ENCODE measurements at places on chromosomes 1 and 21. TPM values are rescaled to one million over a fixed set of nuclear protein-coding genes. Genes with fewer than 3 reads are reported as not detected.

DNA sequence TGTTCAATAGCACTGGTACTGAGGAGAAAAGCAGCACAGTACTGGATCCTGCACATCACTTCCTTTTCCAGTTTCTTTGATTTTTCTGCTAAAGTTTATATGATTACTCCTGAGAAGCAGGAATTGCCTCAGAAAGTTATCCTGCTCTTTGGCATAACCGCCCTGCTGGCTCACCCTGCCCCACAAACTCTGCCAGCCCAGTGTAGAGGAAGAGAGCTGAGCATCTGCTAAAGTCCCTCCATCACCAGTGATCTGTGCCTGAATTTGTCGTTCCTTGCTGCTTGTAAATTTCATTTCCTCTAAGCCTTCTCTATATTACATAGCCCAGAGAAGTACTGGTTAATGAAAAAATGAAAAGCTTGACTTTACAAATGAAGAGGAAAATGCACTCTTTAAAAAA is 87.0 kb upstream of the C1orf21 start:
- H3K27ac ChIP-seq: no peak overlapping the region
- no peaks in the 10 kb centered on the region for H3K27me3 ChIP-seq
- no peaks in the 10 kb centered on the region for H3K4me1 ChIP-seq
- no peak overlapping the region for H3K4me3 ChIP-seq
- DNase-seq: no peak

GRCh38 chr1:42732126-42732680 is 7.8 kb downstream of the CLDN19 start:
- H3K4me3 ChIP-seq: no peak overlapping the region
- no peak overlapping the region for H3K27ac ChIP-seq
- no peak for DNase-seq
- H3K4me1 ChIP-seq: no peaks in the 10 kb centered on the region

- H3K4me1 ChIP-seq: peaks cover 3% of the 10 kb centered on the region
- H3K27me3 ChIP-seq: no peaks in the 10 kb centered on the region
- H3K4me3 ChIP-seq: no peak overlapping the region
Observed at GRCh38 chr1:66342707-66343106, 191.2 kb upstream of the SGIP1 start.

- H3K27me3 ChIP-seq: peaks cover 30% of the 10 kb centered on the region
- no peak overlapping the region for H3K27ac ChIP-seq
- H3K4me3 ChIP-seq: no peak overlapping the region
- H3K4me1 ChIP-seq: no peaks in the 10 kb centered on the region
Observed at GRCh38 chr1:52634111-52634510, 1.1 kb downstream of the SHISAL2A start.

DNA sequence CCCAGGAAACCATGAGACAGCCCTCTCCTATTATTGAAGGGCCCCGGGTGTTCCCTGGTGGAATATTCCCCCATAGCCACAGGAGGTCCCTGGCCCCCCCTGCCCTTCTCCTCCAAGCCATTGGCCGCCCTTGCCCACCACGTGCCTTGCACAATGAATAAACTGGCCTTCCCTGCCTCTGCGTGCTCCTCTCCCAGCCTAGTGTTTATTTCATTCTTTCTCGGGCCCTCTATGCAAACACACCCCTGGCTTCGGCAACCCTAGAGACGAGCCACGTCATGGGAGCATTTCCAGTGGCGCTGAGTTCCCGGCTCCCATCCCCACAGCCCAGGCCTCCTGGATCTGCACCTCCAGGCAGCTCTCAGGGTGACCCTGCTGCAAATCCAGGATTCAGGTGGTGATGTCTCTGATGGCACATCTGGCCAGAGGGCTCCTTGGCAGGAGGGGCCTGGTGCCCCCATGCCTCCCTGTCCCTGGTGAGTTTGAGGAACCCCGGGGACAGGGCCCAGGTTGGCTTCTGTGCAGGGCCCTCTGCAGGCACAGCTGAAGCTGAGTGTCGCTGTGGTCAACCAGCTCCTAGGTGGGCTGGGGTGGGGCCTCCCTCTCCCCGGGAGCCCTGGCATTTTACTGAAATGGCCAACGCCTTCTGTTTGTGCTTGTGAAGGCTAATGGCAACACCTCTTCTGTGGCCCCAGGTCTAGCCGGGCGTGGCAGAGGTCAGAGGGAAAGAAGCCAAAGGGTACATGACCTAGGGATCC is 6.2 kb downstream of the KRTAP10-12 start:
- no peak overlapping the region for H3K27ac ChIP-seq
- no peaks in the 10 kb centered on the region for H3K36me3 ChIP-seq
- DNase-seq: no peak

DNA sequence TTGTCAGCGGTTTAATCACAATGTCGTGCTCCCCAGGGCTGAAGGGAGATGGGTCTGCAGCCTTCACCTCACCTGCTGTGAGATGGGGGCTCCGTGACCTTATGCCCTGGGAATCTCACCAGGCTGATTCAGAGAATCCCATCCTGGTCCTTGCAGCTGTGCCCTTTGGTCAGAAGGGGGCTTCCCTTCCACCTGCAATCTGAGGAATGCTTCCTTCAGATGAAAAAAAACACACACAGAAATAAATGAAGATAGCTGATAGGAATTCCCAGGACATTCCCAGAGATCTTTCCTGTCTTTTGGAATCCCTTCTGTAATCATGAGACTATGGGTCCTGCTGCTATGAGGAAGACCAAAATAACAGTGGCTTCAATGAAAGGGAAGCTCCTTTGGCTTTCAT is 127.0 kb upstream of the VAMP3 start:
- H3K27me3 ChIP-seq: no peaks in the 10 kb centered on the region
- no peak for DNase-seq
- H3K4me3 ChIP-seq: no peak overlapping the region
- H3K4me1 ChIP-seq: no peaks in the 10 kb centered on the region
- no peaks in the 10 kb centered on the region for H3K36me3 ChIP-seq
- no peak overlapping the region for H3K27ac ChIP-seq

GRCh38 chr1:93395195-93395594 is 49.5 kb downstream of the DR1 start:
- no peaks in the 10 kb centered on the region for H3K4me1 ChIP-seq
- no peaks in the 10 kb centered on the region for H3K27me3 ChIP-seq
- no peak for DNase-seq
- no peak overlapping the region for H3K4me3 ChIP-seq
- no peak overlapping the region for H3K27ac ChIP-seq

GRCh38 chr1:174276087-174276486 is 116.8 kb downstream of the RABGAP1L start:
- no peaks in the 10 kb centered on the region for H3K4me1 ChIP-seq
- H3K36me3 ChIP-seq: peaks cover 7% of the 10 kb centered on the region
- no peak overlapping the region for H3K27ac ChIP-seq
- no peak overlapping the region for H3K4me3 ChIP-seq
- no peak for DNase-seq

The CLCNKB gene
- total RNA-seq: 1.7 TPM

The LCE1C gene
- not detected for total RNA-seq

The CENPF gene
- 113 TPM for total RNA-seq

The ASTN1 gene
- total RNA-seq: 0.94 TPM

The LIPI gene
- not detected for total RNA-seq

The KLF17 gene
- total RNA-seq: 0.09 TPM

The PALMD gene
- not detected for total RNA-seq
